ENCODE measurements at places on chromosomes 4 and X. TPM values are rescaled to one million over a fixed set of nuclear protein-coding genes. Genes with fewer than 3 reads are reported as not detected.

The ARMCX1 gene
- 26.9 TPM for total RNA-seq

GRCh38 chr4:53376900-53377299 is 541 bp upstream of the FIP1L1 start:
- H3K4me1 ChIP-seq = peaks cover 4% of the 10 kb centered on the region
- DNase-seq = peak; percentile 4
- H3K4me3 ChIP-seq = peak overlapping the region; percentile 94
- no peaks in the 10 kb centered on the region for H3K27me3 ChIP-seq
- H3K36me3 ChIP-seq = no peaks in the 10 kb centered on the region

DNA sequence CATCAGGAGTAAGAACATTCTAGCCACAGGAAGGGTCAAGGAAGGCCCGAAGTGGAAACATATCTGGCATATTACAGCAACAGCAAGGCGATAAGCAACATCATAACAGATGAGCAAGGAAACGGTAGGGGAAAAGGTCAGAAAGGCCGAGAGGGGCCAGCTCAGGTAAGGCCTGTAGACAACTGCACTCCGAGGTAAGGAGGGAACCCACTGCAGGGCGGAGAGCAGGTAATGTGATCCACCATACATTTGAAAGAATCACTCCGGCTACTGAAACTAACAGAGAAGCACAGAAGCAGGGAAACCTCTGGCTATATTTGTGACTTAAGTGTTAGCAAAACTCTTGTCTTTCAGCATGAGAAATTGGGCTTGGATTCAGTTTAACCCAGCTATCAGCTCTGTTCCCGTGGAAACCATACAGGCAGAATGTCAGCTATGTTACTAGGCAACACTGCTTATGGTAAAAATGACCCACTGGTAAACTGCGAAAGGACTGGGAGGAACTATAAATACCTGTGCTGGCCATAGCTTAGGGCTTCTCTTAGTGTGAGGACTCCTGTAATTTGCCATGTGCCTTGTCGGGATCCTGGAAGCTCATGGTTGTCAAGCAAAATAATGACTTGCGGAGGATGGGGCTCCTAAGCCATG is 31.0 kb downstream of the FRYL start:
- H3K4me1 ChIP-seq = peaks cover 16% of the 10 kb centered on the region
- no peaks in the 10 kb centered on the region for H3K36me3 ChIP-seq
- peak; percentile 46 for DNase-seq
- peak overlapping the region; percentile 0 for H3K27ac ChIP-seq

DNA sequence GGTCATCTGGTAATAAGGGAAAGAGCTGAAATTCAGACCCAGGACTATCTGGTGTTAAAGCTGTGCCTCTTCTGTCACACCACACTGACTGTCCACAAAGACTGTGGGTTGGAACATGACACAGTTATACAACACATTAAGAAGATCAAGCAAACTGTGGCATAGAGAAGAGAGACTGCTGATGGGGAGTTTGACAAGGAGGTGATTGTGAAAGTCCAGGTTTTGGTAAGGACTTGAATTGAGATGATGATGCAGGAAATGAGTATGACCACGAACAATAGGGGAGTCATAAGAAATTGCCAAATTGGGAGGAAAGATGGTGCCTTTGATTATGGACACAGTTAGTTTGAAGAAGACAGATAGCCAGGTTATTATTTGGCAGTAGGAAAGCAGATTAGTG is 163.4 kb downstream of the PDGFRA start:
- no peaks in the 10 kb centered on the region for H3K4me1 ChIP-seq
- H3K27ac ChIP-seq = no peak overlapping the region
- H3K4me3 ChIP-seq = no peak overlapping the region

Data from GM23338 (cell line).